Caki2 (cell line): ENCODE measurements at places on chromosomes 6 and 20. TPM values are rescaled to one million over a fixed set of nuclear protein-coding genes. Genes with fewer than 3 reads are reported as not detected.

GRCh38 chr20:44805979-44806620 lies 4.2 kb downstream of the RIMS4 start:
- DNase-seq: no peak

The ZNF831 gene
- not detected in 2 replicates for total RNA-seq

DNA sequence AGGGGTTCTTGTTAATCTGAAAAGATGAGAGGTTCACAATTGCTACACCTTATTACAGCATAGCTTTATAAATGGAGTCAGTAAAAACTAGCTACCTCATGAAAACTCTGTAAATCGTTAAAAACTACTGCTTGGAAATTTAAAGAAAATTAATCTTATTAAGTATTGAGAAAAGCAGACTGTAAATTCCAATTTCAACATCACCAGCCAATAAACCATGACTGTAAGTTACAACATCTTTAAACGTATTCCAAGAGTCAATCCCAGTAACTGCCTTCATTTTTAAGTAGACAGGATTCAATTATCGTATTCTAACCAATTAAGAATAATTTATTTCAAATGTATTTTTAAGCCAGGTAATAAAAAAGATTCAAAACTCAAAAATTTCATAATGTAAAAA lies 70.3 kb downstream of the ATG5 start:
- no peak for DNase-seq

DNA sequence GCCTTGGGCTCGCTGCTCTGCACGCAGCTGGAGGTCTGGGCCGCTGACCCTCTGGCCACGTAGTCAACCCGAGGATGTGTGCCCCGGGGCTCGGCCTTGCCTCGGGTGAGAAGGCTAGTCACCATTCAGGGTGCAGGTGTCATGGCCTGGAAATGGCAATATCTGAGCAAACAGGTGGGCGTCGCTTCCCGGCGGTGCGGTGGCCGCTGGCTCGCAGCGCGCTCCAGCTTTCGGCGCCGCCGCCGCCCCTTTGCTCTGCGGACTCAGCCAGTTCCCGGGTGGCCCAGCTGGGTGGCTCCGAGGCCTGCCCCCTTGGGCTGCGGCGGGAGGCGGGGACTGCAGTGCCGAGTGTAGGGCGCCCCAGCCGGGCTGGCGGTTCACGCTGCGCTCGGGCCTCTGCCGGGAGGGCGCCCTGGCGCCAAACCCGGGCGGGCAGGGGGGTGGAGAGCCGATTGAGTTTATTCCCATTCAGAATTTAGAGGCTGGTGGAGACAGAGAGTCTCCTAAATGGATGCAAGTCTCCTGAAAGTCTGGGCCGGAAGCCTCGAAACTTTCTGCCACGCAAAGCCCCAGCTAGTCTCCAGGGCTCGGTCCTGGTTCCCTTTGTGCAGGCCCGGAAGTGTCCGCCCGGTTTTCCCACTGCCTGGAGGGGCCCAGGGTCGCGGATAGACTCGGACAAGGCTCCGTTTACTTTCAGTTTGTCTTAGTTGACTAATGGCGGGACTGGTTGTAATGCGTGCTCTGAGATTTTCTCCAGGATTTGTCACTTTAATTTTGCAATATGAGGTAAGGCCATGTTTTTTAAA lies 11.3 kb upstream of the TFAP2A start:
- peak; percentile 59 for DNase-seq

DNA sequence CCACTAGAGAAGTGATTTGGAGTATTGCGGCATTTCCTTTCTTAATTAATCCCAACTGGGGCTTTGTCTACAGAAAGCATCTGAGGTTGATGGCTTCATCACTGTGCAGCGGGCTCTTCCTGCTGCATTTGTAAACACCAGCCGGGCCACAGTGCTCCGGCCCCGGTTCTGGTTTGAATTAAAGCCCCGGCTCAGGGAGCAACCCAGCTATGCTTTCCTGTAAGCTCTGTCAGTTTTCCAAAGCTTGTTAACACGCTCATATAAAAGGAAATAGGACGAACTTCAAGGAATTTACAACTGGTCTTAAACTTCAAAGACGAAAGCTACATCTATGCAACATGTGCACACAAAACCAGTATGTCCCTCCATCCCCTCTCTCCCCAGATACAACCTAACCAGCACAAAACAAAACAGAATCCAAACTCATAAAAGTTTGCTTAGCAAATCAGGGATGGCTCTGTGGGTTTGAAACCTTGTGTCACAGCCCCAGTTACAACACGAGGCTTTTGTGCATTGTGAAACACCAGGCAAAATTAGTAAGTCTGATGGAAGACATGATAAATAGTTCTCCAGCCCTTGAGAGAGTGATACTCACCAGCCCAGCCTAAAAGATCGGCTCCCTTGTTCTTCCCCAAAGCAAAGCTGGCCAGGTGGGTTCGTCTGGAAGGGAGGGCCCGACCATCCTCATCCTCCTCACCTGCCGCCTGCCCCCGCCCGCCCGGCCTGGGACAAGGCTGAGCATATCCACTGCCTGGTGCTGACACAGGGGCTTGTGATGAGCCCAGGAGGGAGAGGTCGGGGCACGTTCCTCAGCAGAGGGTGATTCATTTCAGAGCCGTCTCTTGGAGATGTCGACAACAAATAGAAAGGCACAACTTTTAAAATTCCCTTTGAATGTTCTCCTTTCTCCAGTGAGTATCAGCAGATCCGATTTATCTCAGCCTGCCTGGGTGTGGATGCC lies 197.9 kb downstream of the TFAP2C start:
- DNase-seq: no peak

The SIRPB1 gene
- 2.1 and 10.4 TPM in 2 replicates for total RNA-seq

GRCh38 chr6:68640491-68640835 lies 5.4 kb downstream of the ADGRB3 start:
- DNase-seq: no peak

The TRIM40 gene
- not detected in 2 replicates for total RNA-seq

DNA sequence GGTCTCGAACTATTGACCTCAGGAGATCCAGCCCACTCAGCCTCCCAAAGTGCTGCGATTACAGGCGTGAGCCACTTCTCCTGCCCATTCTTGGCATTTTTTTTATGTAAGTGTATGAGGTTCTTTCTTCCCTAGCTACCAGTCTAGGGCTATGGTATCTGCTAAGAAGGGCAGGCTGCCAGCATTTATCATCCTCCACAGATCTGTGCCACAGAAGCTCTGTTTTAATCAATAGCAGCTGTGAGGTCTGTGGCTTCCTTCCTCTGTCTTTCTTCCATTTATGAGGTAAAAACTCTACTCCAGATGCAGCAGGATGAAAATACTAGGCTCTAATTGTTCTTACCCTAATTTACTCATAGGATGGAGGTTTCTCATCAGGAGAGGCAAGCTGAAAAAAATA lies 1382.4 kb upstream of the ADGRB3 start:
- DNase-seq: no peak

DNA sequence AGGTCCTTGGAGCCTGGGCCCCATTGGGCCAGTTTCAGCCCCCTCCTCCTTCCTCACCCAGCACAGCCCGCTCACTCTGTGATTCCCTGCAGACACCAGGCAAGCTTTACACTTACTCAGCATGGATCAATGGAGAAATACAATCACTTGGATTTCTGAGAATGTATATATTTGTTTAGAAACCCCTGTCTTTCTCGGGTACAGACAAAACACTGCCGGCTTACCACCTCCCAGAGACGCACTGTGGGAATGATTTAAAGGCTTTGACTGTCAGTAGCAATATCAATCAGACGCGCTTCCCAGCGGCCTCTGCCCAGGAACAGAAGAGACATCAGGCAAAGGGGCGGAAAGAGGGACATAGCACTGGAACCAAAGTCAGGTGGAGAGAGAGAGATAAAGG lies 186.5 kb downstream of the MAFB start:
- DNase-seq: no peak

The GUCA1A gene
- not detected in 2 replicates for total RNA-seq

The NSFL1C gene
- total RNA-seq: 118 and 119 TPM in 2 replicates

DNA sequence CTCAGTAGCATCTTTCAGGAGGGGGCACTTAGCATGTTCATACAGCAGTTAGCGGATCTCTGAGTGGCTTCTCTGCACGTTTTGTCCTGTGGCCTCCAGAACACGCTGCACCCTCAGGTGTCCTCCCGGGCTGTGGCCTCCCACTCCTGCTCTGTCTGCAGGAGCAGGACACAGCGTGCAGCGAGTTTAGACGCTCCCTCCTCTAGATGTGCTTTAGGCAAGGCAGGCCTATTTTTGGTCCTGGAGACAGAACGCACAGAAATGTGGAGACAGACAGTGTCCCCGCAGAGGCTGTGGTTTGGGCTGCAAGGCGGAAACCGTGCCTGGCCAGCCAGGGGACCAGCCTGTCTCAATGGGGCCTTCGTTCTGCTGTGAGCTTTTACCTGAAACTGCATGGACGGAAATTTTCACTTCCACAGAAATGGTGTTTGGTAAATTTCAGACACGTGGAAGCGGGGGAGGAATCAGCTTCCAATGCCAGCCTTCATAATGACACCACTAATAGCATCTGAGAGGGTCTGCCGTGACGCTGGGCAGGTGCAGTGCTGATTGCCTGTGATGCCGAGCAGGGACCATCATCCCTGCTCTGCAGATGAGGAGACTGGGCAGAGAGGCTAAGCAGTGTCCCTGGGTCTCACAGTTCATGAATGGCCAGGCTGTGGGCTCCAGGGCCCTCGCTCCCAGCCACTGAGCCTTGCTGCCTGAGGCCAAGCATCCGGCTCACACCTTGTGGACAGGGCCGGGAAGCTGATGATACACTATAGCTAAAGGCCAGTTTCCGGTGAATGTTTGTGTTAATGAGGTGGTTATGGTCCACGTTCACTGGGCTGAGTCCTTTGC lies 120.9 kb downstream of the SYCP2 start:
- DNase-seq: no peak

The CARMIL1 gene
- total RNA-seq: 16.0 and 36.9 TPM in 2 replicates

DNA sequence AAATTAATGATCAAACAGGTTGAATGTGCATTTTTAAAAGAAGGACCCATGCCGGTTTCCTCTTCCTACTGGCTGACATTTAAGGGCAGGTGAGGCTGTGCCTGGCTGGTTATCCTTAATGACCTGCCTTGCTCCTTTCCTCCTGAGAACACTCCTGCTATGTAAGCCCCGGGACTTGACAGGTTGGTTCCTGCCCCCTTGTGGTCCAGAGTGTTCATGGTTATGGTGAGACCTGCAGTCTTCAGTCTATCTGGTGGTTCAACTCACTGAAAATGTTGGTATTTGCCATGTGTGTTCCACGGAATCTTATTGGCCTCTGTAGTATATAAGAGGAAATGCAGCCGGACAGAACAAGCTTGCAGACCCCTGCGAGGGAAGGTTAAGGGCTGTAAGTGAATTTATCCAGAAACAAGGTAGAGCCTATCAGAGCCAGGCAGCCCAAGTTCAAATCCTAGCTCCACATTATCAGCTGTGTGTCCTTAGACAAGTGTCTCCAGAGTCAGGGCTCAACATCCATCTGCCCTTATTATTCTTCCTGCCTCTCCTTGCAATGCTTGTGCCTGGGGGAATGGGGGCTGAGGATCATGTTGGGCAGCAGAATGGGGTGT lies 5.2 kb upstream of the BPIFA3 start:
- peak; percentile 38 for DNase-seq

GRCh38 chr20:16848061-16848460 lies 99.9 kb downstream of the OTOR start:
- no peak for DNase-seq

- DNase-seq: no peak
Observed at GRCh38 chr6:35519313-35520015, 6.8 kb upstream of the TULP1 start.

GRCh38 chr6:163814494-163815364 lies 400.2 kb downstream of the QKI start:
- DNase-seq: peak; percentile 85

- no peak for DNase-seq
Observed at GRCh38 chr6:105211831-105212230, 32.0 kb upstream of the POPDC3 start.

The HTR1B gene
- total RNA-seq: not detected in 2 replicates

GRCh38 chr6:79656134-79656533 lies 25.0 kb downstream of the SH3BGRL2 start:
- DNase-seq: no peak

The SERPINB6 gene
- 149 and 154 TPM in 2 replicates for total RNA-seq
